Heart left ventricle (tissue), 16 donors: ENCODE measurements at places on chromosomes 11 and 22.
A peak's percentile ranks its signal among the peaks of the same experiment; 100 is the strongest.

GRCh38 chr11:116507849-116508695, 264.7 kb downstream of the BUD13 start:
- no peak for DNase-seq

- peak; percentile 71 for DNase-seq
Observed at GRCh38 chr11:76919887-76920746, 59.4 kb downstream of the ACER3 start.

DNA sequence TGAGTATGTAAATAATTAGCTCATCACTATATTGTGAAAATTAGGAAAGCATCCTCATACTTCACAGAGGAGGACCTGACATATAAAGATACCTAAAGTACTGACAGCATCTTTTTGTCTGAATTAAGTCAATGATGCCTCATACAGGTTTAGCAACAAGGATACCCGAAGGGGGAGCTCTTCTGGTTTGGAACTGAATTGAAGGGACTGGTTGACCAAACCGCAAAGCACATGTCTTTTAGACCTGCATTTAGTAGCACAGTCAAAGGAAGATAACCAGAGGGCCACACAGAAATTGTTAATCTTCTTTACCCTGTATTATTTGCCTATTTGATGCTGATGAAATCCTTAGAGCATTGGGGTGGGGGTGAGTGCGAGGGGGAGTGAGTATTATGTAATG, 12.9 kb upstream of the WT1 start:
- DNase-seq, result no peak

GRCh38 chr11:26106726-26107125, 225.2 kb upstream of the ANO3 start:
- no peak for DNase-seq

DNA sequence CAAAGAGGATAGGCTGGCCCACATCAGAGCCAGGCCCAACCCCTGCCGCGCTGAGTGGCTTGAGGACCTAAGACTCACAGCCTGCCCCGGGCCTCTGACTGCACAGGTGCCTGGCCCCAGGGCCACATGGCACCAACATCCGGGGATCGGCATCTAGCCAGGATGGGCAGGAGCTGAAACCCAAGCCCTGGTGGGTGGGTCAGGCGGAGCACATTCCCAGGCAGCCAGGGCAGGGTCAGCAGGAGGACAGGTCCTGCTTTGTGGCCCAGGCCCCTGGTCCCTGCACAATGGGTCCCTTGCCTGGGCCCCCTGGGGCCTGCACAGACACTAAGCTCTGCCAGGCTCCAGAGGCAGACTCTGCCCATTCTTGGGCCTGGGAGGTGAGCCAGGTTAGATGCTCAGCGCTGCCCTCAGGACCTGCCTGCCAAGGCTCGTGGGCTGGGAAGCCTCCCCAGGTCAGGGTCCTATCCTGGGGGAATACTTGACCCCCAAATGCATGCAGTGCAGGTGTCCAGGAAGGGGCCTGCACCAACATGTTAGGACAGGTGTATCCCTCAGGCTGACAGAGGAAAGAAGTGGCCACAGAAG, 33.5 kb downstream of the ARVCF start:
- DNase-seq, result no peak

DNA sequence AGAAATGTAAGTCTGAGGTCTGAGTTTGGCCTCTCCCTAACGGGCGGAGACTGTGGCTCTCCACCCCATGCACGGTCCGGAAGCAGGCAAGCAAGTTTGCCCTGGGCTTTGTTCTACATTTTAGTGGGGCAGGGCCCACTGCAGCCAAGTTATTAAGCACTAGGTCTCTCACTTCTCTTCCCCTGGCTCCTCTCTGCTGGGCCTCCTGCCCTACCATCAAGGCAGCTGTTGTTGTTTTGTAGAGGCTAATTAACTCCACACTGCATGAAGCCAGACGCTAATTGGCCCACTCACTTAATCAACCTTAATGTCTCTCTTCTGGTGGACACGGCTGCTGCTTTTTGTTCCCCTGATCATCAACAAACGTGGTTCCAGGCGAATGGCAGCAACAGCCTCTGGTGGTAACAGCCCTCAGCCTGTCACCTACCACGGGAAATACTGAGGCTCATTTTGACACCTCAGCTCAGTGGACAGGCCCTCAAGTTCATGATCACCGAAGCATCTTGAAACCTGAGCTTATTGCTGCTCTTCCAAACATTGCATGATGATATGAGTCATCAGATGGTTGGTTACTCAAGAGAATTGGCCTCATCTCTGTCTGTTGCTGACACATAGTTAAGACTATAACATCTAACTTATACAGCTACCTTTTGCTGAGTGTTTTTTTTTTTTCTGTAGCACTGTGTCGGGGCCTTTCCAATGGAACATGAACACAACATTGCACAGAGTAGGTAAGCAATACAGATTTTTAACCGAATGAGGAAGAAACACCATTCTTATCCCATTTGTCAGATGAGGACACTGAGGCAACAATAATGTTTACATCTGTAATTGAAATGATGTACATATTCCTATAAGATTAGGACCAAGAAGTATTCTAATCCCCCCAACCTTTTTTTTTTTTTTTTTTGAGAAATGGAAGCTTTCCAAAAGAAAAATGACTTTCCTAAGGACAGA, 20.8 kb upstream of the LMO2 start:
- peak; percentile 51 for DNase-seq

DNA sequence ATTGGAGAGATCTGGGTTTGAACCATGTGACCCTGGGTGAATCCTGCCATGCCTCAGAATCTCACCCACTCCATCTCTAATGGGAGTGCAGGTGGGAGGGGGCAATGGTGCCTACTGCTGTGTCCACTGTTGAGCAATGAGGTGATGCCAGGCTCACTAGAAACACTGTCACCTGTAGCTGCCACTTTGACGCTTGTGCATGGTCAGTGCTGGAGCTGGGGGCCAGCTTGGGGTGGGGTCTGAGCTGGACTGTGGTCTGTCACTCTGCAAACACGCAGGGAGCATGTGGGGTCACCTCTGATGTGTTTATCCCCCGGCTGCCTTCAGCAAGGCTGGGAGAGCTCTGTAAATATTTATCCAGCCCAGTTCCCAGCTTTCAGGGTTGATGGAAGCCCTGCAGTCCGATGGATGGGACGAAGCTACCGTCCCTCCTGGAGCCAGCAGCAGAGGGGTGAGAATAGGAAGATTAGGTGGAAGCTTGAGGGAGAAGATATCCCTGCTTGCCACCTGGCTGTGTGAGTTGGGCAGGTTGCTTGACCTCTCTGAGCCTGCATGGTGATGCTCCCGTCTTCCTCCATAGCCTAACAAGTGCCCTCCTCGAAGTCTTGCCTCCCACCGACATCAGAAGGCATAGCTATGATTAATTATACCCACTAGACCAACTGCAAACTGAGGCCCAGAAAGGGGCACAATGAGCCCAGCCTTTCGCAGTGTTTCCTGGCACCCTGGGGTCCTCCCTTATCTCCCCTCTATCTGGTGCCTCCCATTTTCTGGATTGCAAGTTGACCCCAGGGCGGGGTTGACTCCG, 1.7 kb downstream of the MMP11 start:
- DNase-seq, result no peak

- no peak for DNase-seq
Observed at GRCh38 chr22:28949788-28950187, 66.4 kb downstream of the ZNRF3 start.

DNA sequence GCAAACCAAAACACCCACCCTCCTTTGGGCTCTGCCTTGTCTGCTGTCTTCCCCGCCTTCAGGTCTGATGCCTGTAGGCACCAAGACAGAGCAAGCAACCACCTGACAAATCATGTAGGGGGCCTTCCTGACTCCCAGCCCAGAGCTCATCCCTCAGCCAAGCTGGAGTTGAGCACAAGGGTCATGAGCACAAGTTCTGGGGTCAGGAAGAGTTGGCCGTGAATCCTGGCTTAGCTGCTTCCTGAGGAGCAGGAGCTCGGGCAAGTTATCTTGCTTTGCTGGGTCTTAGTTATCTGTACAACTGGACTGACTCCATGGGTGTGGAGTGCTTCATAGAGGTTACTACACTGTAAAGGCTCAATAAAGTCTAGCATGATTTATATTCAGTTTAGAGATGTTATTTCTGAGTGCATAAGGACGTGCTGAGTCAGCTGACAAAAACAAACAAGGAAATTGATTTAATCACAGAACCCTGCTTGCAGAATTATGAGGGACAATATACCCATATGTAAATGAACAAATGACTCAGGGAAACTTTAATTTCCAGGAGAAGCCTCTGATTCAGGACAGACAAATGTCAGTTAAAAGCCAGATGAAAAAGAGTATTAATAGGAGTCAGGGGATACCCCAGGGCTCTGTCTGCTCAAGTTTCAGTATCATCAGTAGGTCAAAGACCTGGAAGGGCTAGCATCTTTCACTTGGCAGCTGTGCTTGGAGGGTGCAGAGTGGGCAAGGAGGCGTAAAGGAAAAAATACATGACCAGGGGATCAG, 15.0 kb upstream of the APOA1 start:
- DNase-seq, result no peak

DNA sequence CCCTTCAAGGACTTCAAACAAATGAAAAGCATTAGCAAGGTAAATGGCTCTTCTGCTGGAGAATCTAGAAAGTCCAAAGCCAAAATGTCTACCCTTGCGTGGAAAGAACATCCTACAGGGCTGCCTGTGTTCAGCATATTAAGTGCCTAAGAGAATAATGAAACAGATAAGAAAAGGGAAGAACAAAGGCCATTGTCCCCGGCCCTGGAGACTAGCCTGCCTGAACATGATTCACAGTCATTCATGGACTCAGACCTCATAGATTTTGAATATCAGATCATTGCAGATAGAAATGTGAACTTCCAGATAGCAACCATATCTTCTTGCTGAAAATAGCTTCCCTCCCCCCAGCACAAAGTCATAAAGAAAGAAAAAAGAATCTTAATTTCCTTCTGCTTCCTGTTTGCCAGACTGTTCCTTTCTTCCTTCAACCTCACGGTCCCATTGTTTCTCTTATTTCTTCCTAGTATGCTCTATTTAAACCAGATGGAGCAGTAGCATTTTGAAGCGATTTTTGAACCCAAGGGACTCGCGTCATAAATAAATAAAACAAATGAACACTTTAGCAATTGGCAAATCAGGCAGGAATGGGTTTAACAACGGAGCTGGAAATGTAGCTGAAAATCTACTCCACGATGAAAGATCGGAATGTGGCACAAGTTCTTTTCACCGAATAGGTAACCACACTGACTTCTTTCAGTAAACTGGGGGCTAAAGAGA, 408.2 kb upstream of the CCDC90B start:
- no peak for DNase-seq

DNA sequence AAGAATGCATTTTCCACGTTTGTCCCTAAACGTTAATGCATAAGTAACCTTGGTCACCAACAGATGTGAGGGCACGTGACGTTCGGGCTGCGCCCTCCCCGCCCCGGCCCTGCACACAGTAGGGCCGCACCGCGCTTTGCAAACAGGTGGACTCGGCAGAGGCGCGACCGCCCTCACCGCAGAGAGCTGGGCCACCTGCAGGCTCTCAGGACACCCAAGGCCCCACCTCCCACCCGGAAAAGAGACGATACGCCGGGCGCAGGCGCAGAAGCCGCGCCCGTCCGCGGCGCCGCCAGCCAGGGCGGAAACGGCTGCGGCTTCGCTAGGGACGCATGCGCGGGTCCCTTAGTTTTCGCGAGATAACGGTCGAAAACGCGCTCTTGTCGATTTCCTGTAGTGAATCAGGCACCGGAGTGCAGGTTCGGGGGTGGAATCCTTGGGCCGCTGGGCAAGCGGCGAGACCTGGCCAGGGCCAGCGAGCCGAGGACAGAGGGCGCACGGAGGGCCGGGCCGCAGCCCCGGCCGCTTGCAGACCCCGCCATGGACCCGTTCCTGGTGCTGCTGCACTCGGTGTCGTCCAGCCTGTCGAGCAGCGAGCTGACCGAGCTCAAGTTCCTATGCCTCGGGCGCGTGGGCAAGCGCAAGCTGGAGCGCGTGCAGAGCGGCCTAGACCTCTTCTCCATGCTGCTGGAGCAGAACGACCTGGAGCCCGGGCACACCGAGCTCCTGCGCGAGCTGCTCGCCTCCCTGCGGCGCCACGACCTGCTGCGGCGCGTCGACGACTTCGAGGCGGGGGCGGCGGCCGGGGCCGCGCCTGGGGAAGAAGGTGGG, at the start of gene FADD:
FADD (plus strand) TSS at position 377 of the 831 bp plus-strand sequence; CDS start at position 541, 164 bp downstream.
- peak; percentile 94 for DNase-seq

DNA sequence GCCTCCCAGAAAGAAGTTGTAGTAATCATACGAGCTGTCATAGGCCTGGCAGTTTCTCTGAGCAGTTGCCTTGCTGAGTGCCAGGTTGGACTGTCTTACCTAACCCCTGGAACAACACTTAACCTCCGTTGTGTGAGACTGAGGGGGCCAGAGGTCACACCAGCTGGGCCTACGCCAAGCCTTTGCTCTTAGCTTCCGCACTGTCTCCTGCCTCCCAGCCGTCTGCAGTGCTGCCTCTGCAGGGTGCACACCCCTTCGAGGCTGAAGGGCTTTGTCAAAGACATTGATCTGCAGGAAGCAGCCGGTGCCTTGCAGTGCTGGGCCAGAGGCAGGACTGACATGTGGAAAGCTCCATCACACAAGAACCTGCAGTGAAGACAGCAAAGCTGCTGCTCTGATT, 16.7 kb downstream of the TAB1 start:
- DNase-seq, result no peak

DNA sequence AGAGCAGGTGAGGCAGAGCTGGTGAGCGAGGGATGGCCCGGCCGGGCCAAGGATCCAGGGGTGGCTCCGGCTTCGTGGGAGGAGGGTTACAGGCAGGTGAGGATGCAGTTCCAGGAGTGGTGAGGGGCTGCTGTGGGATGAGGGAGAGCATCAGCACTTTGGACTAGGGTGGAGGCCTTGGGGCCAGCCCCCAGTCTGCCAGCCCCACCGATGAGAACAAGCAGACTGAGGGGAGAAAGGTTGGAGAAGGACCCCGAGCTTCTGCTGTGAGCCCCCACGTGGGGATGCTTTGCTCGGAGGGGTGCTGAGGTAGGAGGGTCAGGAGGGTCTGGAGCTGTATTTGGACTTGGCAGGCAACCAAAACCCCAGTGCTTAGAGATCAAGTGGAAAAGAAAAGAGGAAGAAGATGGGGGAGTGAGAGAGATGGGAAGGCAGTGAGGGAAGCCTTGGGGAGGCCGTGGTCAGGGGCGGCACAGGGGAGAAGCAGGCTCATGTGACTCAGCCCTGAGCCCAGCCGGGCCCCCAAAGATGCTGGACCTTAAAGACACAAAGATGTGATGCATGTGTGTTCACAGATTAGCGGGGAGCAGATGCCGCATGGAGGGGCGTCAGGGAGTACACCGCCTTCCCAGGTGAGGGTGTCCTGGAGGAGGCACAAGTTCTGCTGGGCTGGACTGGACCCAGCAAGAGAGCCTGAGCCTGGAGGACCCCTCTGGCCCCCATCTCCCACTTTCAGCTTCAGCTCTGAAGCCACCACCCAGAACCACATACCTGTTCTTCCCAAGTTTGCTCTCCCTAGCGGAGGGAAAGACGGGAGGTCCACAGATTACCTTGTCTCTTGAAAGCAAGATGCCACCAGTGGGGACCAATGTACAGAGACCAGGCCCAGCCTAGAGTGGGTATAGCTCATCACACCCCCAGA, 91.3 kb downstream of the CDKN1C start:
- DNase-seq, result peak; percentile 14
